ENCODE measurements at places on chromosomes 3 and 15.

DNA sequence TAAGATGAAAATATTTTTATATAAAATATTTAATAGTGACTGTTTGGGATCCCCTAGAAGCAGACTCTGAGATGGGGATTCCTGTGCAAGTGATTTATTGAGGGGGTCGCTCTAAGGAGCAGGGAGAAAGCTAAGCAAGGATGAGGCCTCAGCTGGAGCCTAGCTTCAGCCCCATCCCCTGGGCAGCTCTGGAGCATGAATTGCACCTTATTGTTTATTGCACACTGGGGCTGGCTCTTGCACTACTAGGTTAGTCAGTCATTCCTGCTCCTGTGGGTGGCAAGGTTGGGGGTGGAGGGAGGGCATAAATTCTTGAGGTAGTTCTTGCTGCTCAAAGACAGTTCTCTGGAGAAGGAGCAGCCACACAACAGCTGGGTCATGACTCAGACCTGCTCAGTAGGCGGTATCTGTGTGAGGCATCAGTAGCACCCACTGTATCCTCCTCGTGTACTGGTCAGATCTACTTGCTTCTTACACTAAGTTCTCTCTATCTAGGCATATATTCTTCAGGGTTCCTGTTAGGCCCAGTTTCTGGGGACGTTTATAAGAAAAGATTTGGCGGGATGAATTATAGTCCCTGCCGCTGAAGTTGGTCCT, 27.2 kb upstream of the TNFSF10 start:
- DNase-seq: peak; percentile 92

DNA sequence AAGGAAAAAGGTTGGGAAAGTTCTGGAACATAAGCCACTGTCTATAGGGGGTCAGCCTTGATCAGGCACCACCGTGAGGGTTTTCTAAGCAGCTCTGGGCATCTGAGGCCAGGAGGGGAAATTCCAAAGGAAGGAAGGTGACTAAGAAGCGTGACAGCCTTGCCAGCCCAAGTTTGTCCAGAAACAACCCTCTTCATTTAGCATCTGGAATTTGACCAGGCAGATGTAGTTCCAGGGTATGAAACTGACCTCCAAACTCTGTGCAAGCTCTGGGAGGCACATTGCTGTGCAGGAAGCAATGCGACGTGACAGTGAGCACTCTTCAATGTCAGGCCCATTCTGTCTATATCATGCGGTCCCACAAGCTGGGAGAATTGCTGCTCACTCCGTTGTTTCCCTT, 85.4 kb upstream of the TPM1 start:
- no peak for DNase-seq

DNA sequence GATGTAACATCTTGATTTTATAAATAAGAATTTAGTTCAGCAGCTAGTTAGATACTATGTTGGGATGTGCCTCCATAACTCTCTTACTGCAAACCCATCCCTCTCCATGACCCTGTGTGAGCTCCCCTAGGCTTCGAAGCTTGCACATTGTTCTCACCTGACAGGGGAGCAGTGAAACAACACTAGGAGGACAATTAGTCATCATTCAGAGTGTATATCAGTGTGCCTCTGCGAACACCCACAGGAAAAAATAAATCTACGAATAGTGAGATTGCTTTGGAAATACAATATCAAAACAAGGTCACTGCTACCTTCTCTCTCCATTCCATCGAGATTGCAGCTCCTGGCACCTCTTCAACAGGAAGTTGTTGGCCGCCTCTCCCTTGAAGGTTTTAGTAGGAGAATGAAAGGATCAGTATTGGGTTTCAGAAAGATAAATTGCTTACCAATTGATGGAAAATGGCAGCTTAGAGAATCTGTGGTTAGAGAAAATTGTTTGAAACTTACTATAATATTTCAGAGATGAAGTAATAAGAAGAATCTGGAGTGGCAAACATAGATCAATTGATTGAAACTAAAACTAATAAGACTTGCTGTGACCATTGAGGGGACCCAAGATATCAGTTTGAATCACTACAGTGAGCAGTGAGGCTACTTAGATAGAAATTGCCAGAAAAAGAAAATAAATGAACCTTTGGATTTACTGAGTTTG, 103.2 kb downstream of the CHL1 start:
- no peak for DNase-seq

DNA sequence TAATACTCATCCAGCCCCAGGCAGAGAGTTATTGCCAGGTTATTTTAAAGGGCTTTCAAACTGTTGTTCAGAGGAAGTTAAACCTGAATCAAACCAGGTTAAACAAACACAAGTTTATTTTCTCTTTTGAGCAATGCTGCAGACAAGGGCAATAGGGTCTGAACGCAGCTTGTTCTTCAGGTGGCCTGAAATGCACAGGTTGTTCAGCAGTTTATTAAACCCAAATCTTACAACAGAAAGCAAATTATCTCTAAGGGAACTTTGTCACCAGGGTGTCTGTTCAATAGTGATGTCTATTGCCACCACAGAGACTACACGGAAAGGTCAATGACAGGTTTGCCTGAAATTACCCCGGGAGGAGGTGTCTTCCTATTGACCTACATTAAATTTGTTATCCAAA, 134.0 kb downstream of the IL5RA start:
- no peak for DNase-seq

DNA sequence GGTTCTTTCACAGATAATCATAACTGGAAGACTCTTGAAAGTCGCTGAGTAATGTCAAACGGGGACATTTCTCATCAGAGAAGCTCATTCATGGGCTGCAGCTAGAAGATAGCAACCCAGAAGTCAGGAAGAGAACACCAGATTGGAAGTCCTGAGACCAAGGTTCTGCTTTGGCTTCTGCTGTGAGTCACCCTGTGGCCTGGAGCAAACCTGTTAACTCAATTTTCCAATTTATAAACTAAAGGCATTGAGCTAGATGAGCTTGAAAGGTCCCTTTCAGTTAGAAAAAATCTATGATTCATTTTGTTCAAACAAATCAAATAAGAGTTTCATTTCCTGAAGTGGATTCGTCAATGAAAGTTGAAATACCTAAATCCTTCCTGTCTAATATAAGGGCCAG, 402.2 kb downstream of the EPHB1 start:
- DNase-seq: no peak

GRCh38 chr15:51692154-51692553, 10.9 kb downstream of the SCG3 start:
- no peak for DNase-seq

GRCh38 chr15:100083572-100083971, 258.2 kb downstream of the ADAMTS17 start:
- DNase-seq: no peak

DNA sequence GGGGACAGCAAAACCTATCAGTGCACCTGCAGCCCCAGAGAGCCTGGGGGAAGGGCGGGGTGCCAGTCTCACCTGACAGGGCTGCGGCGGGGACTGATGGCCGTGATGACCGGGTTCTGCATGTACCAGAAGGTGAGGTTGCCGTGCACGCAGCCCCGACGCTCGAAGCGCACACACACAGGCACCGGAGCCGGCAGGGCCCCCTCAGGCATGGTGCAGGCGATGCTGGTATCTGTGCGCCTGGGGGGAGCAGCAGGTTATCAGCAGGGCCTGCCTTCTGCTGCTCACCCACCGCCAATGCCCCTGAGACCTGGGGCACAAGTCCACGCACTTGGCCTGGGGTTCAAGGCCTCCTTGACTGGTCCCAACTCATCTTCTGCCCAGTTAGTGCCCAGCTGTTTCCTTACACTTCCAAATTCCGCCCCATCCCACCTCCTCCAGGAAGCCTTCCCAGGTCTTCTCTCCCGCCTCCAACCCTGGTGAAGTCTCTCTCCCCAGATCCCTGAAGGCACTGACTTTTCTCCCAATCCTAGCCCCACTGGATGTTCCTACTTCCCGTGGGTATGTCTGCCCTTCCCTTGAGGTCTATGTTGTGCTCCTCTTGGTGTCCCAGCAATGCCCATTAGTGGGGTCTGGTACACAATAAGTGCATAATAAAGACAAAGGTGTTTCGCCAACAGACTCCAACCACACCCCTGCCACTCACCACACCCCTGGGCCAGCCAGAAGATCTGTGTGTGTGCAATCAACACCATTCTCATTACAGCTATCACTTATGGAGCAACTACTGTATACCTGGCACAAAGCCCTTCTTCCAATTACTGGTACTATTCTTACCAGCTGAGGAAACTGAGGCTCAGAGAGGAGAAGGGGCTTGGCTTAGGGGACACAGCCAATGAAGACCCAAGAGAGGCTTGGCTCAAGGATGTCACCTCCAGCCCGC, 28.9 kb downstream of the H1-8 start:
- DNase-seq: no peak

DNA sequence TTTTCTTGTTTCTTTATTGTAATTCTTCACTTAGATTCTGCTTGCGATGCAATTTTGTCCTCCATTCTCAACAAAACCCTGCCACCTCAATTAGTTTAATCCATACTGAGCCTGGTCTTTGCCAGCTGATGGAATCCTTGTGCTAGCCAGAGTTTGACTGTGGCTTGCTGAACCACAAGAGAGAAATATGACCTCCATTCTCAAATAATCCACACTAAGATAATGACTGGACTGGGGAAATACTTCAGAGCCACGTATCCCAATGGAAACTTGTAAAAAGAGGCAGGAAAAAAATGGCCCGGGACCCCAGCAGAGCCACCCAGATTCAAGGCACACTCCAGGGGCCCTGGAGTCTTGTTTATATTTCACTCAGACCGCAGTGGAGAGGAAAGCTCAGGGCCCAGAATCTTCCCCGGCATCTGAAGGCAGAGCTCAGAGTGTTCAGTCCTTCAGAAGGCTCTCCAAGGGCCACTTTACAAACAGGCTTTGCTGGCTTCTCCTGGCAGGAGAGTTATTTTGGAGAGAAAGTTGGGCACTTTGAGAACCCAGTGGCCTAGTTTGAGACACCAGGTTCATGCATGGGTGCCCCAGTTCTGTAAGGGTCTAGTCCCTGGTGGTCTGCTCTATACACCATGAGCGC, 62.7 kb downstream of the SSUH2 start:
- peak; percentile 32 for DNase-seq

DNA sequence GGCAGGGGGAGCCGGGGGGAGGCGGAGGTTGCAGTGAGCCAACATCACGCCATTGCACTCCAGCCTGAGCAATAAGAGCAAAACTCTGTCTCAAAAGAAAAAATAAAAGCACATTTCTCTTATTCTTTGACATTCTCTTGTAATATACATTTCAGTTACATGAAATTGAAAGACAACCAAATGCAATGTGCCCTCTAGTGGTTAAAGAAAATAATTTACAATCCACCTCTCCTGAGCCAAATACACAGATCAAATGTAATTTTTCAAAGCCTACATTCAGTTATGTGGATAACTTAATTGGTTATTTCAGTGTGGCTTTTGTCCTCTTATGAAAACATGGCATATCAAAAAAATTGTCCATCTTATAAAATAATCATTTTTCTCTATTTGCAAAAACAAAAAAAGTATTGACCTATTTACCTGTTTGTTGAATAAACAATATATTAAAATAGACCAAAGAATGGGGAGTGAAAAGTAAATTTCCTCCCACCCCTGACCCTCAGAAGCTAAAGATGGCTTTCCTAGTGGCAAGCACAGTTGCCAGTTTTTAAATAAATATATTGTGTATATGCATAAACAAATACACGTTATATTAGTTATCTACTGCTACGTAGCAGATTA, 14.2 kb upstream of the U2SURP start:
- DNase-seq: no peak

- no peak for DNase-seq
Measured at GRCh38 chr15:31985607-31986006, 44.7 kb upstream of the CHRNA7 start.

DNA sequence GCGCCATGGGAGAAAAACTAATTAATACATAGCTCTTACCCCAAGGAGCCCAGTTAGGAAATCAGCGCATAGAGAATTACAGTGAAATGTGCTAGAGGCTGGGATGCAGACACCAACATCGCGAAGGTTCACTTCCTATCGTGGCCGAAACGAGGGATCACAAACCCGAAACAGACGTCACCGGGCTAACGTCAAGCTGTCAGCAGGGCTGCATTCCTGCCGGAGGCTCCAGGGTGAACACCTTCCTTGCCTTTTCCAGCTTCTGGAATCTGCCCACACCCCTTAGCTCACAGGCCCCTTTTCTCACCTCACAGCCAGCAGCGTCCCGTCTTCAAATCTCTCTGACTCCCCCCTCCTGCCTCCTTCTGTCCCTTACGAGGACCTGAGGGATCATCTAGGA, 13.0 kb downstream of the GP5 start:
- DNase-seq: peak; percentile 51

- no peak for DNase-seq
Measured at GRCh38 chr15:63609448-63609847, 12.3 kb downstream of the FBXL22 start.

DNA sequence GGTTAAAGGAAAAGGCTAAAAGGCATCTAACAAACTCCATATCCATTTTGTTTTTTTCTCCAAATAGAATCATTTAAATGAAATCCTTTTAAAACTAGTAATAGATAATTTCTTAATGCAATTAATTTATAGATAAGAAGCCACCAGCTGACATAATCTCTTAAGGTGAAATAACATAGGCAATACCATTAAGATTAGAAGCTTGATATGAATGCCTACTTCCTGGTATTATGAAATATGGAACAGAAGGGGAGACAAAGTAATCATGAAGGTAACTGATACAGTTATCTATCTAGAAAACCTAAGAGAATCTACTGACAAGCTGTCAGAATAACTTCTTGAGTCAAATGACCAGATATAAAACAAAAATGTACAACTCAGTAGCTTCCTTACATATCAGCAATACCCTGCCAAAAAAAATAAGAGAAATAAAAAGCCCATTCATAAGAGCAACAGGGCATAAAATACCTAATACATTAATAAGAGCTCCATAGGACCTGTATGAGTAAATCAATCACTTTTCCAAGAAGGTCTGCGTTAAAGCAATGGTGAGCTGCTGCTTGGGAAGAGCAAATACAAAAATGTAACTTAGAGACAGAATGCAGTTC, 10.7 kb downstream of the EHD4 start:
- no peak for DNase-seq

- no peak for DNase-seq
Measured at GRCh38 chr3:14429237-14429636, 26.8 kb downstream of the SLC6A6 start.

DNA sequence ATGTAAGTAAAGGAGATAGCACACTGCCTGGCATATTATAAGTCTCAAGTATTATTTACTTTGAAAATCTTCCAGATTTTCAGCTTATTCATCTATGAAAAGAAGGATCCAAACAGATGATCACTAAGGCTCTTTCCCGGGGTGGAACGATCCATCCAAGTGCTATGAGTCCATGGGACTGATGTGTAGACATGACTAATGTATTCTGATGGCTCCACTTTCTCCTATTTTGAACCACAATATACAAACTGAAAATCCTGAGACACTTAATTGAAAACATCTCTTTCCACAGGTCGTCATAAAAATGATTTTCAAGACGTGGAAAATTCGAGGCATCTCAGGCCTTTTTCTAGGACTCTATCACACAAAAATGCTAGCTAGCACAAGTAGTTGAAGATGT, 33.4 kb upstream of the CHRM5 start:
- DNase-seq: no peak

GRCh38 chr3:7669641-7670040, 808.7 kb downstream of the GRM7 start:
- DNase-seq: no peak
